ENCODE measurements at places on chromosomes 6 and 20.

DNA sequence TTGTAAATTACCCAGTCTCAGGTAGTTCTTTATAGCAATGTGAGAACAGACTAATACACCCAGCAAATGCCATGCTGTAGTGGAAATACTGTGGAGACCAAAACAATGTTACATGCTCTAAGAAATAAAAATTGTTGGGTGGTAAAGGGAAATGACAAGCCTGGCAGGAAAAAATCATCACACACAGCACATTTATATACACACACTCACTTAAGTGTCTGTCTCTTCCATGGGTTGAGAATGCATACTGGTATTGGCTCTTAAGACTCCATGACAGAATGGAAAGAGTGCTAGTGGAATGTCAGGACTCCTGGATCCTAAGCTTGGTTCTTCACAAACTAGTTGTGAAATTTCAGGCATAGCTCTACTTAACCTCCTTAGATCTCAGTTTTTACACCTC, 343.0 kb downstream of the CD83 start:
- no peak for DNase-seq

DNA sequence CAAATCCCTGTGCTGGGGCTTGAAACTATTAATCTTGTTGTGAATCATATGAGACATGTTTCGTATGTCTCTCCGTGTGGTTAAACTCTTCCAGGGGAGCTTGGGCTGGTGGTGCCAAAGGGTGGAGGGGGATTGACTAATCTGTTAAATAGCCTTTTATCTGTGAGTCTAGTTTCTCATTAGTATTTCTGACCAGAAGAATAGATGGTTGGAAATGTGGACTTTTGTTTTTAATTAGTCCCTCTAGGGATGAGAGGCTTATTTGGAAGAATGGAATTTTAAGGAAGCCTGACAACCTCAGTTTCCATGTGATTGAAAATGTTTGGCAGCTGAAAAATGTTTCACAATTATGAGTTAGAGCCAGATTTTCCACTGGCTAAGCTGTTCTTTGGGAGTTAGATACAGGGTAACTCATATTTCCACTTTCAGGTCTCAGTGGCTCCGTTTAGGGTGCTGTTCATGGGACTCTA, 117.3 kb downstream of the BCKDHB start:
- DNase-seq = no peak

DNA sequence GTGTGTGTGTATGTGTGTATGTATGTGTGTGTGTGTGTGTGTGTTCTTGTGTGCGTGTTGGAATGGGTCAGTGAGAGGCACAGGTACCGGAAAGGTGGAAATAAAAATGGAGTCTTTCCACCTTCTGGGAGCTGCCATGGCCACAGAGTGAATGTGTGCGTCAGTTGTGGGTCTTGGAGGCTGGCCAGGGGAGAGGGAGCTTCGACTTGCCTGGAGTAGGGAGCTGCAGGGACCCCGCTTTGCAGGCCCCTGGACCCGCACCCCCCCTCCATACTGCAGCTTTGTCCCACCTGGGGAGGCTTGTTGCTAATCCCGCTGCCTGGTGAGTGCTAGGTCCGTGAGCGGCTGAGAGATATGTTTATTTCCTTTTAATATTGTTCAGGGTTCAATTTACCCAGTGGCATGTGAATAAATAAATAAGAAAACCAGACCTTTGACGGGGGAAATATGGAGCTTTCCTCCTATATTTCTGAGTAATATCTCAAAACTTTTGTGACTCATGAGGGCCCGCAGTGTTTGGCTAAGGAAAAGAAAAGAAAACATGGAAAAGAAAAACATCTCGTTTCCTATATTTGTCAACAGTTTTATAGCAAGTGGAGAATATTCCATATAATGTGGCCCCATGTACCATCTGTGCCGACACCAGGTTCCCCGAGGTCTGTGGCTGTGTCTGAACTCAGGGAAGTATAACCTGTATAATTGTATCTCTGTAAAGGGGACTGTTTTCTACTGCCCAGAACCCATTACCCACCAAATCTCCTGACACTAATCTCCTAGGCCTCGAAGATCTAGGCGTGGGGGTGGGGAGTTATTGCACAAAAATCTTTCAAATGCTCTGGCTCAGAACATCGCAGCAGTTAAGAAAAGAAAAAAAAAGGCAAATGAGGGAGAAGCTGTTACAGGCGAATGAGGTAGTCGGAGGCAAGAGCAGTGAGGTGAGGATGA, 24.6 kb upstream of the CCDC167 start:
- DNase-seq = no peak

- no peak for DNase-seq
Measured at GRCh38 chr20:10873026-10873425, 199.2 kb upstream of the JAG1 start.

GRCh38 chr6:104955491-104955890, 1.4 kb upstream of the LIN28B start:
- no peak for DNase-seq

GRCh38 chr20:15795305-15796019, 777.8 kb downstream of the KIF16B start:
- DNase-seq = no peak

GRCh38 chr6:83536647-83537589, 24.6 kb downstream of the PRSS35 start:
- no peak for DNase-seq

DNA sequence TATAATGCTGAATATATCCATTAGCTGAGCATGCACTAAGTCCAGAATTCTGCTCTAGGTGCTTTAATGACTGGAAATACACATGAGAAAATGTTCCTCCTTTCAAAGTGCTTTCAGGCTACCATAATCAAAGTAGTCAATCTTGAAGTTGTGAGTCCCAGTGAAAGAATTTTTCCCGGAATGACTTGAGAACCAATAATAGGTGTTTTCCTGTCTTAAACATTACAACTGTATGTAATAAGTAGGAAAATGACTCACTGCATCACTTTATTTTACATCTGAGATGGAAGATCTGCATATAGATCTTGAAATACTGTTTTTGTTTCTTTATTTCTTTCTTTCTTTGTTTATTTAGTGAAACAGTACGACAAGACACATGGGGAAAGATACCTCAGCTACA, 437.4 kb upstream of the JAG1 start:
- DNase-seq = no peak

DNA sequence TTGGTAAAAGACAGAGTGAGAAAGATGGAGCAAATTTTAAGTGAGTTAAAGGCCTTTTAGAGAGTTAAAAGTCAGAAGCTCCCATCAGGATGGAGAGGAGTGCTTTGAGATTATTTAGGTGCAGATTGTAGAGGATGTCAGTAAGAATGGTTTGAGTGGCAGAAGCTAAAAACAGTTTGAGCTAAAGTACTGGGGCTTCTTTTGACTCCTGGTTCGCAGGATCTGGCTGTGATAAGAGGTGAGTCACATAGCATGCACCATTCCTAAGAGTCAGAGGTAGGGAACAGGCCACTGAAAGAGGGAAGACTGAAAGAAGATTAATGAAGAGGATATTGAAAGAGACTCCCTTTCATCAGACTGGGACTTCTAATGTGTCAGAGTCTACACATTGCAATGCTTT, 1047.9 kb upstream of the MAP3K7 start:
- DNase-seq = no peak

- no peak for DNase-seq
Measured at GRCh38 chr6:67663105-67663895, 971.8 kb upstream of the ADGRB3 start.

DNA sequence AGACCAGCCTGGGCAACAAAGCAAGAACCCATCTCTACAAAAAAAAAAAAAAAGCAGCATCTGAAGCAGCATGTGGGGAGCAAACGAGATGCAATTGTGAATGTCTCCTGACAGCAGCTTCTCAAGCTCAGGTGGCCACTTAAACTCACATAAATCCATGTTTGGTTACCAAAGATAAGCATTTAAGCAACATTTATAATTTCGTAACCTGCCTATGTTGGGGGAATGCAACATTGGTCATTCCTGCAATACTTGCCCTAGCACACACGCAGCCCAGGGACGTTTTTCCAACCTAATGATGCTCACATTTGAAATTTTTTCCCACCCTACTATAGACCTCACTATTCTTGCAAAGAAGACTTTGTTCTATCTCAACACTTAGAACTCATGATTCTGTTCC, 113.3 kb downstream of the ZFP64 start:
- no peak for DNase-seq

GRCh38 chr6:37456126-37456525, 23.1 kb downstream of the CMTR1 start:
- DNase-seq = no peak

- DNase-seq = no peak
Measured at GRCh38 chr6:159031846-159032245, 12.9 kb downstream of the TAGAP start.

GRCh38 chr6:56037601-56038000, 162.2 kb upstream of the BMP5 start:
- DNase-seq = no peak

DNA sequence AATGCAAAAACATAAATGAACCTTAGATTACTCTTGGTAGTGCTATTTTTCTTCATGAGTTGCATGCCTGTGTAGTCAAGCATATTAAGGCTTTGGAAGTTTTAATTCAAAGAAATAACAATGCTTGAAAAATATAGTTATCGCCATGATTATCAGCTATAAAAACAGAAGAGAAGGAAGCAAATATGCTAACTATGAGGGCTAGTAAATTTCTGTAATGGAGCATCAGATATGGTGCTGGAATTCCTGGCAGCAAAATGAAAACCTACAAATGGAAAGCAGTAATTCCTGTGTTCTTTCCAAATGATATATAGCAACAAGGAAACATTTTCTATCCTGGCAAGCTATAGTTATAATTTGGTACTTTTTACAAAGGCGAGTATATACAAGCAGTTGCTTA, 29.7 kb downstream of the DOP1A start:
- DNase-seq = no peak

GRCh38 chr6:170232186-170233002, 58.5 kb downstream of the DLL1 start:
- DNase-seq = no peak

DNA sequence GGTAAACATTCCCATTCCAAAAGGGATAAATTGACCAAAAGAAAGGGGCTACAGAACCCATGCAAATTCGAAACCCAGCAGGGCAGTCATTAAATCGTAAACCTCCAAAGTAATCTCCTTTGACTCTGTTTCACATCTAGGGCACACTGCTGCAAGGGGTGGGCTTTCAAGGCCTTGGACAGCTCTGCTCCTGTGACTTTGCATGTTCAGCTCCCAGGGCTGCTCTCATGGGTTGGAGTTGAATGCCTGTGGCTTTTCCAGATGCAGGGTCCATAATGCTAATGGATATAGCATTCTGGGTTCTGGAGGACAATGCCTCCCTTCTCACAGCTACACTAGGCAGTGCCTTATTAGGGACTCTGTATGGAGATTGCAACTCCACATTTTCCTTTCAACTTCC, 211.9 kb upstream of the MANEA start:
- no peak for DNase-seq

DNA sequence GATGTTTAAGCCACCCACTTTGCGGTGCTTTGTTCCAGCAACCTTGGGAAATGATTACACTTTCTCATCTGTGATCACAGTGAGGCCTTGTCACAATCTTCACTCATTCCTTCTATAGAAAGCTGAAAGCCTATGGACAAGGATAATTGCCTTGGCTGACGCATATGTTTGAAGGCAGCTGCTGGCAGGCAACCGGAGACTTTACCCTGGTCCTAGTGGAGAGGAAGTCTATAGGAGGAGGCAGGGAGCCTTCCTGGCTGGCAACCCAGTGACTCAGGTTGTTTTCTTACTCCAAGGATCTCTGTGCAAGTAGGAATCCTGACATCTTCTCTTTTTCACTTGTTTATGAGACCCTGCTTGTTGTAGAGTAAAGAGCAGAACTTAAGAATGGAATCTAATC, 34.1 kb upstream of the ESR1 start:
- DNase-seq = no peak

- no peak for DNase-seq
Measured at GRCh38 chr20:36126836-36127527, 27.6 kb upstream of the EPB41L1 start.

- DNase-seq = no peak
Measured at GRCh38 chr6:36349240-36349639, 12.6 kb upstream of the BNIP5 start.

DNA sequence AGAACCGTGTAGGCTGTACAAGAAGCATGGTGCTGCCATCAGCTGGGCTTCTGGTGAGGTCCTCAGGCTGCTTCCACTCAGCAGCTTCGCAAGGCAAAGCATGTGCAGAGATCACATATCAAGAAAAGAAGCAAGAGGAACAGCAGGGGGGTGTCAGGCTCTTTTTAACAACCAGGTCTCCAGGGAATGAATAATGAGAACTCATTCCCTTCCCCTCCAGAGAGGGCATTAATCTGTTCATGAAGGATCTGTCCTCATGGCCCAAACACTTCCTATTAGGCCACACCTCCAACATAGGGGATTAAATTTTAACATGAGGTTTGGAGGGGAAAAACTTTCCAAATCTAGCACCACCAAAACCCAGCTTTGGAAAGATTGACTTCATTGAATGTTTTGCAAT, 20.0 kb downstream of the GINM1 start:
- no peak for DNase-seq

DNA sequence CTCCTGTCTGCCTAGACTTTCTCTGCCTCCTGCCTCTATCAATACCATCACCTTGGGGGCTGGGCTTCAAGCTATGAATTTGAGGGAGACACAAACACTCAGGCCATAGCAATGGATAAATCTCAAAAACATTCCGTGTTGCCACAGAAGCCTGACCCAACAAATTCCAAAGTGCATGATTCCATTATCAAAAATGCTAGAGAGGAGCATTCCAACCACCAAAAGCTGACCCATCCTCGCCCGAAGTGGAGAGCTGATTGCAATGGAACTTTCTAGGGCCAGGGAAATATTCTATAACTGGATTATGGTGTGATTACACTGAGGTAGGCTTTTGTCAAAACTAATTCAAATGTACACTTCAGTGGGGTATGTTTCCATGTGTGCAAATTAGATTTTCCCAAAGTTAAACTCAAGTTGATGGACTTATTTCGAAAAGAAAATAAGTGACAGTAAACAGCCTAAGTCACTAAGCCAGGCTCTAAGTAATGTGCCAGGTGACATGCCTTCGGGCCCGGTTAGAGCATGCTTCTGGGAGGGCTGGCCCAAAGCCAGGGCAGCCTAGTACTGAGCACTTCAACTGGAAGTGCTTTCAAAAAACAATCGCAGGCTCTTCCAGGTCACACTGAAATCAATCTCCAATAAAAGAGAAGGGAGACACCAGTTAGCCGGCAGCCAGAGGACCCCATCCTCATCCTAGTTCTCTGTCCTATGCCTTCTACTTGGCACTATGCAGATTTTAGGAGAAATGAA, 142.3 kb downstream of the TBXT start:
- no peak for DNase-seq

- no peak for DNase-seq
Measured at GRCh38 chr6:113642714-113643406, 214.3 kb upstream of the MARCKS start.

- DNase-seq = no peak
Measured at GRCh38 chr6:75619230-75619899, 17.7 kb downstream of the SENP6 start.

GRCh38 chr6:14665827-14666724, 548.5 kb downstream of the CD83 start:
- DNase-seq = no peak

Measured in central memory CD4-positive, alpha-beta T cell (primary cell).